ENCODE measurements at places on chromosomes 5 and 9.
A peak's percentile ranks its signal among the peaks of the same experiment; 100 is the strongest.

DNA sequence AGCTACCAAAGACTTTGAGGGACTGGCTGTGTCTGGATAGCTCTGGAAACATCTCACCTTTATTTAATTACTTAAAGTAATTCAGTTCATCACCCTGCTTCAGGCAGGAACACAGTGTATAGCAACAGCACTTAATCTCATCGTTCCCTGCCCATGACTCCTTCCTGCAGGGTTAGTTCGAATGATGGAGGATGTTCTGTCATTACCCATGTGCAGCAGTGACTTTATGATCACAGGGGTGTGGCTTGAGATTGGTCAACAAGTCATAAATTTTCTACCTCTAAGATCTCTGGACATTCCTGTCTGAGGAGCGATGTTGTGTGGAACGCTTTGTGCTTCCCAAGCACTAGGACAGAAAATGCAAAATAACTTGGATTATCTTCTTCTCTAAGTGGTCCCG lies 37.1 kb upstream of the PRUNE2 start:
- DNase-seq = no peak

GRCh38 chr9:37471942-37472684 lies 6.9 kb upstream of the ZBTB5 start:
- DNase-seq = no peak

- DNase-seq = peak; percentile 40
These were observed 99.1 kb downstream of the DPYSL3 start for GRCh38 chr5:147410496-147411358.

- DNase-seq = no peak
These were observed 976.6 kb upstream of the SEMA6A start for GRCh38 chr5:117551236-117551635.

DNA sequence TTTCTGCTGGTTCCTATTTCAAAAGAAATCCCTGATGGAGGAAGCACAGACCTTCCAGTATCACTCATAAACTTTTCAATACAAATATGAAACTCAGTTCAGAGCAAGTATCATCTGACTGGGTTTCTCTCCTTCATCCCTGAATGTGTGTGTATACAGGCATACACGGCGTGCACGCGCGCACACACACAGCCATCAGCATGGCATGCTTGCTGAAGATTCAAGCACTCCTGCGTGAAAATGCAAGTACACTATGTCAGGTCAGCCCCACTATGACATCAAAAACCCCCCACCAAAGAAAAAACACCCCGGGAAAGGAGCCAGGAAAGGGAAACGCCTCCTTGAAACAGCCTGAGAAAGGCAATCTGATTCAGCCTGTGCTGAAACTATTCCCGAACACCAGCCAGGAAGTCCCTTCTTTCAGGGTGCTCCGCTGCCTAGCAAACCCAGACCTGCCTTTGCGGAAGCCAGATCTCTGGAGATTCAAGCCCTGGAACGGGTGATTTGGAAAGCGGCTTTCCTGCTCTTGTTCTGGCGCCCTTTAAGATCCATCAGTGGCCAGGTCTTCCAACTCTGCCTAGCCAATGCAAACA lies 831 bp downstream of the KLHL3 start:
- DNase-seq = peak; percentile 60

DNA sequence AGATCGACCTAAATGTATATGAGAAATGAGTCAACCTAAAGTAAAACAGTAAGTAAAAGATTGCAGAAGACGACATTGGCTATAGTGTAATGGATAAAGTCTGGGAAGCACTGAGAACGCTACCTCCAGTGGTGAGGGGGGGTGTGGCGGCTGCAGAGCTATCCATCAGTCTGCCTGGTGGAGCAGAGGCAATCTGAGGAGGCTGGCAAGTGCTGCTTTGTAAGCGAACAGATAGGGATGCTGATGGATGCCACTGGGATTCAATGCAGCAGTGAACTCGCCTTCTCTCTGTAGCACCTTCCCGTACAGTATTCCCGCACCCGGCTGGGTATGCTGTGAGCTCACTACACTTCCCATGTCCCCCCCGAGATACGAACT lies 261.5 kb downstream of the NSG2 start:
- DNase-seq = no peak

DNA sequence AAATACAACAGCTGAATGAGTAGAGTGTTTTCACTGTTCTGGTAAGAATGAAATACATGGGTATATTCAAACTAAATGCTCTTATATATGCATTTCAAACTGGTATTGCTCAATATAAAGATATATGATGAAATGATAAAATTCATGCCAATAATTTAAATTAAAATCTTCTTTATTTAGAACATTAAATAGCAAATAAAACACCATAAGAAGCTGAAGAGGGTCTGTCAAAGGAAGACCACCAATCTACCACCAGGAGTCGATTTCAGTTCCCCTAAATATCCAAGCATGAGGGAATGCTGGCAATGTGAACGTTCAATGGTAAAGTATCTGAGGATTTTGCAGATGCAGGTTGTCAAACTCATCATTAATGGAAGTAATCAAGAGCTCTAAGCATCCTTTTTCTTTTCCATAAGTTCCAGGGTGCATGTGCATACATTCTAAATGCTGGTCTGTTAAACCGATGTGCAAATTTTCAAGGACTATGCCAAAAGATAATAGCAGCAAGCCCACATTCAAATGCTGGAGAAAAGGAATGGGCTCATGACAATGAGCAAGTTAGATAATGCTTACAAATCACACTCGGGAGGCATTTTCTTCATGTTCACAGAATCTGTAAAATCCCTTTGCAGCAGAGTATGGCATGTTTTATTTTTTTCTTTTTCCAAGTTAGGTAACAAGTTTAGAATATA lies 118.8 kb upstream of the MTAP start:
- DNase-seq = no peak

GRCh38 chr5:105238561-105238960 lies 1676.0 kb upstream of the NUDT12 start:
- DNase-seq = peak; percentile 28

DNA sequence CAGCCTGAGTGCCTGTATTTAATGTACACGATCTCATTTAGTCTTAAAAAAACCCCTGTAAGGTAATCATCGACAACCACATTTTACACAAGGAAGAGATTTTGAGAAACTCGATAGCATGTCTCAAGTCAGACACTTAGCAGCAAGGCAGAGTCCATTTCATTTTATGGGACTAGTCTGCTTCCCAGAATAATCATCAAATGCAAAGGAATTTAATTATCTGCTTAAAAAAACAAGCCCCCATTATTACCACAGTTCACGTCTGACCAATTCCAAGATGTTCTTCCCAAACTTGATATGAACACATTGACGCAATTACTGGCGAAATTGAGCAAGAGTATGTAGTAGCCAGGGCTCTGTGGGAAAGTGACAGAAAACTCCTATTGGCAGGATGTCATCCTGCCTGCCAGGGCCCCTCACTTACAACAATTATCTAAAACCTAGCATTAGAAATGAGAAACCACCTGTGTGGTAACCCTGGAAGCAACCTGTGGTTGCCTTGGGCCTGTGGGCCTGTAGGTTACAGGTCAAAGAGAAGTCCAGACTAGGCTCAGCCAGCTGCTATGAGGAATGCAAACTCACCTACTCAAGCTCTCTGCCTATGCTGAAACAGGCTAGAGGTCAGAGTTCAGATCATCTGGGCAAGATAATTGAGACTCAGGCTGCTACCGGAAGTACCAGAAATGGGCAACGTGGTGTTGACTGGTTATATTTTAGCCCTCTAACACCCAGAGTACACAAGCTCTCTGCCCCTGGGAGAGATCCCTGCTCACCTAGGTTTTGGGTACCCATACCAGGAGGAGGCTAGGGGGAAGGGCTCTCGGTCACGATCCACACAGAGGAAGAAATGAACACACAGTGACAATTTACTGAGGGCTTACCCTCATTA lies 1.6 kb downstream of the B4GALT1 start:
- DNase-seq = peak; percentile 80

DNA sequence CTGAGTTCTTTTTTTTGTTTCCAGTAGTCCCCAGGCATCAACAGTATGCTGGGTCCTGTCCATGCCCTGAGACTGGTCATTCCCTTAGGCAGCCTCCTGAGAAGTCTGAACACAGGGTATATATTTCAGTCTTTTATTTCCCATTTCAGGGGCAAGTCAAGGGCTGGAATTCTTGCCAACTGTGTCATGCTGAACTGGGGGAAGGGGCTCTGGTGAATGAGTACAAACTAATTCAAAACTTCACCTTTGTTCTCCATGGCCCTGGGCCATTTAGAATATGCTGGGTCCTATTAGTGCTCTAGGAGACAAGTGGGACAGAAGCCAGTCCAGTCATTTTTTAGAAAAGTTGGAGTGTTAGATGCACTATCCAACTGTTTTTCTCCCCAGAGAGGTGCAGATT lies 170.3 kb downstream of the TMC1 start:
- no peak for DNase-seq

- no peak for DNase-seq
These were observed 6.6 kb downstream of the TJP2 start for GRCh38 chr9:69180670-69181069.

DNA sequence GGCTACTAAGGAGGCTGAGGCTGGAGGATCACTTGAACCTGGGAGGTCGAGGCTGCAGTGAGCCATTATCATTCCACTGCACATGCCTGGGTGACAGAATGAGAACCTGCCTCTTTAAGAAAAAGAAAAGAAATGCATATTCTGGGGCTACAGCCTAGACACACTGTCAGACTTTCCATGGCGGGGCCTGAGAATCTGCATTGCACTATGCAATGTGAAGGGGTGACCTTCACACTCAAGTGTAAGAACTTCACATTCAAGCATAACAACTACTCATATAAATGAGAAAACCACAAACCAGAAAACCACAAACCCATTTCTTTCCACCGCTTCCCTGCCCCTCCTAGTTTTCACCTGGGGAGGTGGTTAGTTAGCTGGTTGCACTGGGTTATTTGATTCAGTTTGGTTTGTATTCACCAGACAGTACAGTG lies 18.0 kb upstream of the FBP2 start:
- no peak for DNase-seq

DNA sequence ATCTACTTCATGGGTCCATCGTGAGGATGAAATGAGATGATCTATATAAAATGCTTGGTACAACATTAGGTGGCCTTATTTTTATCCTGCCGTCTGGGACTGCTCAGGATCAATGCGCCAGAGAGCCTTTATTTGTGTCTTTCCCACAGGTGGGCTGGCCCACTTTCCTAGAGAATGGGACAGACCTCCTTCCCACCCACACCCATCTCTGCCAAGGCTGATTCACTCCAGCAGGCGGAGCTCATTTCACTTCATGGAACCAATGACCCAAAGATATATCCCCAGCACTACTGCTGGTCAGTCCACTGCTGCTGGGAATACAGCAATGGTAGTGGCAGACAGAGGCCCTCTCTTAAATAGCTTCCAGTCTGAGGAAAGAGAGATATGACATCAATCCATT lies 35.7 kb downstream of the TGFBI start:
- no peak for DNase-seq

- peak; percentile 87 for DNase-seq
These were observed 654.4 kb upstream of the CDH6 start for GRCh38 chr5:30539004-30539634.

- no peak for DNase-seq
These were observed 383.7 kb downstream of the DMAC1 start for GRCh38 chr9:7415836-7416235.

GRCh38 chr5:170430866-170431437 lies 41.8 kb upstream of the KCNMB1 start:
- peak; percentile 29 for DNase-seq

DNA sequence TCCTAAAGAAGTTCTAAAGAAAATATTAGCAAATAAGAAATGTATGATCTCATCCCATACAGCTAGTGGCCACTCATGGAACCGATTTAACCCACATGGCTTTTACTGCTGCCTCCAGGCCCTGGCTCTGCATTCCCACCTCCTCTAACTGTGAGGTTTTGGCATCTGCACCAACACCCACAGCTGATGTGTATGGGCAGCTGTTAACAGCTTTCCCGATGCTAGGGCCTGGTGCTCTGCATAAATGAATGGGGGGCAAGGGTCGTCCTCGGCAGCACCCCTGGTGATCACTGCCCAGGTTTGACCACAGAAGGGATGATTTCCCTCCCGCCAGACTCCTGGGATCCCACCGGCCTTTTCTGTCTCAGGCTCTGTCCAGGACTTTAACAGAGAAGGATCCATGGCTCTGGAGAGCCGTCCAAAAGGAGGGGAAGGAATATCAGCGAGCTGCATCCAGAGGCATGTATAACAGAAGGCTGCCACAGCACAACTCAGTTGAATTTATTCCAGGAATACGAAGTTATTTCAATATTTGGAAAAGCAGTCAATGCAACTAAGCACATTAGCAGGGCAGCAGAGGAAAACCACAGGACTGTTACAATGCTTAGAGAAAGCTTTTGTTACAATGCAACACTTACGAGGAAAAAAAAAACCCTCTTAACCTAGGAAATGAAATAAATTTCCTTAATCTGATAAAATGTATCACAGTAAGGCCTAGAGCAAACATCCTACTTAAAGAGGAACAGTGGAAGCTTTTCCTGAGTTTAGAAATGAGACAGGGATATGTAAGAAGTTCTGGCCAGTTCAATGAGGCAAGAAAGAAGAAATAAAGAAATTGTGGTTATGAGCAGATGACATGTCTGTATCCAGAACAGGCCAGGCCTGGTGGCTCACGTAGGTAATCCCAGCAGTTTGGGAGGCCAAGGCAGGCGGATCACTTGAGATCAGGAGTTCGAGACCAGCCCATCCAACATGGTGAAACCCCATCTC lies 63.1 kb downstream of the NACC2 start:
- no peak for DNase-seq

DNA sequence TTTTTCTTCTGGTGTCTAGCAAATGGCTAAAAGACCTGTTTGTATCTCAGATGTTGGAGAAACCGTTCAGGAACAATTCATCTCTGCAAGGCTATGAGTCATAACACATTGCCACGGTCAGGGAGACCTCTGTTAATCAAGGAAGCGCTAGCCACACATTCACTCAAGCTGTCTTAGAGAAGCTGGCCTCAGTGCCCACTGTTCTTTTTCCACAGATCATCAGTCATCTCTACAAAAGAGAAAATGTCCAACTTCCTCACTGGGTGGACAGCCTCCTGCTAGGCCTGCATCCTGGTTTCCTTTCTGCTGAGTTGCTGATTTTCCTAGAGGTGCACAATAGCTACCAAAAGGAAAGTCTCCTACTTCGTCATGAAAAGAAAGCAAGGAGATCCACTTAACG lies 360.5 kb downstream of the BNC2 start:
- peak; percentile 29 for DNase-seq

GRCh38 chr5:160064417-160064810 lies 54.8 kb downstream of the PWWP2A start:
- DNase-seq = no peak

- no peak for DNase-seq
These were observed 420.8 kb upstream of the ACTBL2 start for GRCh38 chr5:57903458-57903857.

- no peak for DNase-seq
These were observed 12.1 kb upstream of the TNFAIP8 start for GRCh38 chr5:119343766-119344165.

DNA sequence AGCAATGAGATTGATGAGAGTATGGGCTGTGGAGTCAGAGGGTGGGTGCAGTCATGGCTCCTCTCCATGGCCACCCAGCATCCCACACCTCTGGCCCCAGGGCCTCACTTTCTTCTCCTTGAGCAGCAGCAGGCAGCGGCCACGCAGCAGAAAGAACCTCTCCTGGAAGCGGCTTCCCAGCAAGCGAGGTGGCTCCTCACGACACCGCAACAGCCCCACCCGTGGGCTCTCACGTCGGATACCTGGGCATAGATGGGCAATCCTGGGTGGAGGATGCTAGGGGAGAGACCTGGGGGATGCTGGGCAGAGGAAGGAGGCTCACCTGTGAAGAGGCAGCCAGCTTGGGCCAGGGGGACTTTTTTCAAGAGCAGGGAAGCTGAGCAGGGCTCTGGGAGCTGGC lies 5.2 kb upstream of the FCHSD1 start:
- no peak for DNase-seq

GRCh38 chr5:150159741-150160179 lies 4.1 kb upstream of the PDGFRB start:
- peak; percentile 82 for DNase-seq

Data from lung (tissue), 17 donors.